GM03348 (cell line): ENCODE measurements at places on chromosomes 13 and 19.

GRCh38 chr19:54465426-54466109 lies 2.0 kb upstream of the LENG9 start:
- DNase-seq: no peak

GRCh38 chr19:51188227-51188559 lies 36.7 kb upstream of the CD33 start:
- no peak for DNase-seq

DNA sequence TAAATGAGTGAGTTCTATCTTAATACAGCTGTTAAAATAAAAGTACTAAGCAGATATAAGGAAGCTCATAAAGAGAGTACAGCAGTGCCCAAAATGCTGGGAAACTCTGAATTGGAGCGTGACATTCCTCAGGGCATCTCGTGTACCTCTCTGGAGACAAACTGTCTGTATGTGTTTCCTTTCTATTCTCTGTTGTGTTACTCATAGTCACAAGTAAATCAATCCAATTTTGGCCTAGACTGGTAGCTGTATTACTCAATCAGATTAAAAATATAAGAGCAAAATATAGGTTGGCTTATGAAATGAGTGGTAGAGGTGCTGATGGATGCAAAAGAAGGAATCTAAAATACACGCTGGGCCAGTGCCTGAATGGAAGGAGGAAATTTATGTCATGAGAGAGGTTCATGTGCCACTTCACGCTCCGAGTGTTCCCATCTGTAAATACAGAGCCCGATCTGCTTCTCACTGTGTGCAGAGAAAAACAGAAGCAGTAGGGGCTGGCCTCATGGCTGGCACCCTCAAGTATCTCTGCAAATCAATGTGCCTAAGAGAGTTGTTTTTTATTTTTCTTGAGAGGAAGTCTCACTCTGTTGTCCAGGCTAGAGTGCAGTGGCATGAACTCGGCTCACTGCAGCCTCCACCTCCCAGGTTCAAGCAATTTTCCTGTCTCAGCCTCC lies 58.7 kb upstream of the RGCC start:
- DNase-seq: no peak

GRCh38 chr13:99028890-99029289 lies 51.0 kb upstream of the DOCK9 start:
- DNase-seq: no peak

- peak; percentile 16 for DNase-seq
Observed at GRCh38 chr19:51809787-51810186, 14.8 kb downstream of the FPR3 start.

GRCh38 chr19:15218501-15218900 lies 13.7 kb downstream of the EPHX3 start:
- no peak for DNase-seq

DNA sequence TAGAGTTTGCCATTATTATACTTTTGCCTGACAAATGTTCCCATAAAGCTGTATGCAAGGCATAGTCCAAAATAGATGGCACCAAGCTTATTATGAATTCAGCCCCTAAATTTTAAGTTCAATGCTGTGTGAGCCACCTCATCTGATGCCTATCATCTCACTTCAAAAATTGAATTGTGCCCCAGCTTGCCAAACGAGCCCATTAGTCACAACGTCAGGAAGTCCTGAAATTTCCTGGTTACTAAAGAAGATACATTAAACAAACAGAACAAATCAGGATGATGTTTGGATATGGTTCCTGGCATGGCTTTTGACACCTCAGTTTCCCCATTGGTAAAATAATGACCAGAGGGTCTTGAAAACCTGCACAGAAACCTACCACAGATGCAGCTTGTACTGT lies 147.5 kb upstream of the SOX21 start:
- DNase-seq: no peak

GRCh38 chr13:107736731-107737130 lies 478.6 kb downstream of the LIG4 start:
- DNase-seq: no peak

GRCh38 chr19:8144273-8144995 lies 5.0 kb downstream of the FBN3 start:
- no peak for DNase-seq

- DNase-seq: no peak
Observed at GRCh38 chr13:111886217-111886945, 180.6 kb upstream of the SOX1 start.

DNA sequence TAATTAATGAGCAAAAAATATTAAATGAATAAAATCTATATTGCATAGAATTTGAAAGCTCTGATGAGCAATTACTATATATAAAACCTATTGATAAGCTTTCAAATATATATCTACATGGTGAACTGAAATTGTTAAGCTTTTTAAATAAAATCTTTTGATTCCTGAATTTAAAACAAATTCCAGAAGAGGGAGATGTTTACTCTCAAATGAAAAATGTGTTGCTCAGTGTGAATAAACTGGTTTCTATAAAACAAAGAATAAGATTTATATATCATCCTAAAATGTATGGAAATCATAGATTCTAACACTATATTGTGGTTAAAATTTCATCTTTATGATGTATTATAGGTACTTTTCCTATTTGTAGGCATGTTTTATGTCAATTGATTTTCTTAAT lies 171.5 kb upstream of the SLITRK6 start:
- DNase-seq: no peak

DNA sequence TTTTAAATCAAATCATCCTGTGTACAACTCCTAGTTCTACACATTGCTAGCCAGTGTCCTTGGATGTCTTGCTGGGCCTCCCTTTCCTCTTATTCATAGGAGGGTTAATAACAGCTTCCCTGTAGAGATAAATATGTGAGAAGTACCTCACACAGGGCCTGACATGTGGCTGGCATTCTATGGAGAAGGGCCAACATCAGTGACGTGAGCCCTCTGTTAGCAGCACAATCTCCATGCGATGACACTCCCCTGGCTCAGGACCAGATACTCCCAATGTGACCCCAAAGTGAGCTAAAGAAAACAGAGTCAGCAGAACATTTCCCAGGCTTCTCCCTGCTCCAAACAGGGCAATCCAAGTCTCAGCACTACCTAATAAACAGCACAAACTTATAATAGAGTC lies 818.4 kb downstream of the DIAPH3 start:
- no peak for DNase-seq

- DNase-seq: peak; percentile 86
Observed at GRCh38 chr13:37306778-37307544, 201.5 kb upstream of the CSNK1A1L start.

- no peak for DNase-seq
Observed at GRCh38 chr13:111629926-111630325, 309.5 kb downstream of the TEX29 start.

DNA sequence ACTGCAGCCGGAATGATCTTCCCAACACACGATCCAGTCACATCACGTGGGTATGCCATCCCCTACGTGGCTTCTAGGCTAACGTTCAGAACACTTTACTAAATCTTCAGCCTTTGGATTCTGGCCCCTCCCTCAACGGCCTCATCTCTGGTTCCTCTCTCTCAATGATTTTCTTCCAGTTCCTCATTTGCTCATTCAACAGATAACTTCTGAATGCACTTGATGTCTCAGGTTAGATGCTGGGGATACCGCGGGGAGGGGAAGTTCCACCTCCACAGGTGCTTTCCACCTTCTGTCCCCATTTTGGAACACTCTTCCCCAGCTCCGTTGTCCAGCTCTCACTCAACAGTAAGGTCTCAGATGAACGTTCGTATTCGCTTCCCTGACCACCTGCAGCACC lies 66.1 kb downstream of the ATP7B start:
- no peak for DNase-seq

GRCh38 chr19:1746401-1747284 lies 6.7 kb upstream of the ONECUT3 start:
- DNase-seq: peak; percentile 57

DNA sequence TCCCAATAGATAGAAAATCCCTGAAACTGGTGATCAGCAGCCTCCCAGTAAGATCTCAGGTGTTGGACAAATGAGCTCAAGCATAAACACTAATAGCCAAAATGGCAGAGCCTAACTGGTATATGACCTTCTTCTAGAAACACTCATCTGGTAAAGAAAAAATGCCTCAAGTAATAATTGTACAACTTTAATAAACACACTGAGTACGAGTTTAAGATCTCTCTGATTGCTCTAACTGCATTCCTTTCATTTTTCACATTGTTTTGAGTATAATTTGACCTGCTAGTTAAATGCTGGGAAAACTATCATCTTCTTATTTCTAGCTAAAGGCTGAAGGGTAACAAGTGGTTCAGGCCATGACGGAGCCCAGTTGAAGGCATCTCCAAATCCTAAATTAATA lies 2009.5 kb upstream of the PCDH20 start:
- peak; percentile 5 for DNase-seq

- DNase-seq: no peak
Observed at GRCh38 chr19:4121273-4121612, 2.7 kb downstream of the MAP2K2 start.

DNA sequence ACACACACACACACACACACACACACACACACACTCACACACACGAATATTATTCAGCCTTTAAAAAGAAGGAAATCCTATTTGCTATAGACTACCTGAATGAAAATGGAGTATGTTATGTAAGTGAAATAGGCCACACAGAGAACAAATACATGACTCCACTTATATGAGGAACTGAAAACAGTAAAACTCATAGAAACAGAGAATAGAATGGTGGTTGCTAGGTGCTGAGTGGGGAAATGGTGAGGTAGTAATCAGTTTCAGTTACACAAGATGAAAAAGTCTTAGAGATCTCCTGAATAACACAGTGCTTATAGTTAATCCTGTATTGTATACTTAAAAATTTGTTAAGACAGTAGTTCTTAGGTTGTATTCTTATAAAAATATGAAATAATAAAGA lies 8.2 kb downstream of the ZNF677 start:
- no peak for DNase-seq
